Gastroesophageal sphincter (tissue), 4 donors: ENCODE measurements at places on chromosomes 4 and X.

- ATAC-seq: peak; percentile 60
Measured at GRCh38 chr4:40749717-40750460, at the start of gene NSUN7. Gene NSUN7 (plus strand): TSS chr4:40749955. CDS start chr4:40750694, 739 bp downstream.

DNA sequence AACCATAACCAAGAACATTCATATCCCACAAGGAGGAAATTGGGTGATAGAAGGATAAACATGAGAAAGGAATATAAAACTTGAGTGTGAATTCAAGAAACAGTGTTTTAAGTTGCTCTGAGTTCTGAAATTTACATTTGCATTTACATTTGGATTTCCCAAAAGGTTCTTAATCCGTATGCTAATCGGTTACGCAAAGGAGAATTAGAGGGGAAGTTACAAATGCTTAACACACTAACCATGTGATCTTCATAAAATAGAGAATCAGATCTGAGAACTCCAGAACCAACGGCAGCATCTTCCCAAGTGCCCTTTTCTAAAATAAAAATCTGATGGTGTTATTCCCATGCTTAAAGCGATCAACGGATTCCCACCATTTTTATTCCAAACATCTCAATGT is 48.0 kb downstream of the PROM1 start:
- no peak for ATAC-seq

- no peak for ATAC-seq
Measured at GRCh38 chrX:116284400-116284799, 113.9 kb downstream of the AGTR2 start.

DNA sequence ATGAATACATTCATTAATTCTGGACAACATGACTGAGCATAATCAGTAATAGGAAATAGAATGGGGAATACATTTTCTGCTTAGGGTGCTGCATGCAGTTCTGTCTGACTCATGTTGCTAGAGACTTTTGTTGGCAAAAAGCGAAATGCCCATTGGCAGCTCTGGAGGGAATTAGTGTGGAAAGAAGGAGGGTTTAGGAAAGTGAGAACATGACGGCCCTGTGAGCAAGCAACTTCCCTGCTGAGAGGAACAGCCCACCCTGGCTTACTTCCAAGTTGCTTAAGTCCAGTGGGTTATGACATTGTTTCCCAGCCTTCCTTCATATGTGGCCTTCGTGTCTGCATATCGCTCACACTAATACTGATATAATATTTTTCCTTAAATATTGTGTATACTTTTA is 13.8 kb downstream of the MAD2L1 start:
- peak; percentile 68 for ATAC-seq

DNA sequence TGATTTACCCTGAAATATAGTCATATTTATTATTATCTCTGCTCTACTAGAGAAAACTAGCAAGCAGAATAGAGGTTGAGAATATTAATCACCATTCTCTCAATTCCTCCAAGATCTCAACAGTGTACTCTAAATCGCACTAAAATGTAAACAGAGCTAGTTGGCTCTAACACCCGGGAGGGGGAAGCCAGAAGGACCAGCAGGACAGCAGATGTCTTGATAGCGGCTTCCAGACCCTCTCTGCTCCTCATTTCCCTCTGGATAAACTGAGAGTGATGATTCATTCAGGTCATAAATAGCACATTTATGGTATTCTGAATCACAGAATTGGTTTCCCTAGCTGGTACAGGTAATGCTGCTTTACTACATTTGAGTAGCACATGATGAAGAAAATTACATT is 82.5 kb downstream of the TBC1D9 start:
- ATAC-seq: no peak

- no peak for ATAC-seq
Measured at GRCh38 chr4:2393353-2394270, 24.8 kb downstream of the ZFYVE28 start.

GRCh38 chr4:164846566-164846965 is 30.4 kb upstream of the APELA start:
- no peak for ATAC-seq

GRCh38 chr4:162891788-162892707 is 274.6 kb downstream of the NAF1 start:
- no peak for ATAC-seq

GRCh38 chr4:140237616-140238350 is 83.8 kb upstream of the MAML3 start:
- peak; percentile 82 for ATAC-seq

DNA sequence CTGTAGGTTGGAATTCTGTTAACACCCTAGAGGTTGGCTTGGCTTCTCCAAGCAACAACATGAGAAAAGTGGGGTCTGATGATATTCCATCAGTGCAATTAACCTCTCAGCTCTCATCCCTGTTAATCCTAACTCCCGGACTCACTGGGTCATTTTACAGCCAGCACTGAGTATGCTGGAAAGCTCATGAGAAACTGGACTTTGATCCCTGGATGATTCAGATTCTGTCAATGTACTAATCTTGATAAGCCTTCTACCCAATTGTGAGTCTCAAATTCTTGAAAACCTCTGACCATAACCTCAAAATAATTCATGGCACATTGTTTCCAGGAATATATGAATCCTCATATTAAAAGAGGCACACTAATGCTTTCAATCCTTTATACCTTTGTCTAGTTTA is 244.3 kb upstream of the DCAF8L1 start:
- ATAC-seq: no peak

- ATAC-seq: no peak
Measured at GRCh38 chrX:20128670-20129069, 12.0 kb upstream of the MAP7D2 start.
